ENCODE measurements at places on chromosomes 6 and 20.

GRCh38 chr20:57480444-57481160 lies 44.3 kb downstream of the CTCFL start:
- DNase-seq, result peak; percentile 31

DNA sequence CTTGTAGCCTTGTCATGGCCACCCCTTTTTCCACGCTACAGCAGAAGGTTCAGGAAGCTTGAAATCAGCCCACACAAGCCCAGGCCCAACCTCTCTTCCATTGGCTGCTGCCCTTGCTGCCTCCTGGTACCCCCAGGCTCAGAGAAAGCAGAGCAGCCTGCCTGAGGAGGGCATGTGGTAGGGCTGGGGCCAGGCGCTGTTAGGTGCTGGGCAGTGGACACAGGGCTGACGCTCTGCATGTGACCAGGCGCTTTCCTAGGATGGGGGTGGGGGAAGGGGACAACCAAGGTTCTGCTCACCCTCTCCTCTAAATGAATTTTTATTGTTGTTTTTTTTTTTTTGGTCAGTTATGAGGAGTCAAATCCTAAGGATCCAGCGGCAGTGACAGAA lies 36.3 kb upstream of the ID1 start:
- no peak for DNase-seq

DNA sequence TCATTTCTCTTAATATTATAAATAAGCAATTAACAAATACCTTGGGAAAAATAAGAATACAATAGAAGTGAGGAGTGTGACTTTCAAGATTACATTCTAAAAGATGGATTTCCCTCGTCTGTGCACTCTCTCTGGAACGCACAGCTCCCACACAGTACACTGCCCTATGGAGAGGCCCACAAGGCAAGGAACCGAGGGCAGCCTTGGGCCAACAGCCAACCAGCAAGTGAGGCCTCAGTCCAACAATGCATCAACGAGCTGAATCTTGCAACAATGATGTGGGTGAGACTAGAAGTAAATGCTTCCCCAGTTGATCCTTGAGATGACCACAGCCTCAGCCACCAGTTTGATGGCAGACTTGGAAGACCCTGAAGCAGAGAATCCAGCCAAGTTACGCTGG lies 34.5 kb upstream of the AVP start:
- no peak for DNase-seq

DNA sequence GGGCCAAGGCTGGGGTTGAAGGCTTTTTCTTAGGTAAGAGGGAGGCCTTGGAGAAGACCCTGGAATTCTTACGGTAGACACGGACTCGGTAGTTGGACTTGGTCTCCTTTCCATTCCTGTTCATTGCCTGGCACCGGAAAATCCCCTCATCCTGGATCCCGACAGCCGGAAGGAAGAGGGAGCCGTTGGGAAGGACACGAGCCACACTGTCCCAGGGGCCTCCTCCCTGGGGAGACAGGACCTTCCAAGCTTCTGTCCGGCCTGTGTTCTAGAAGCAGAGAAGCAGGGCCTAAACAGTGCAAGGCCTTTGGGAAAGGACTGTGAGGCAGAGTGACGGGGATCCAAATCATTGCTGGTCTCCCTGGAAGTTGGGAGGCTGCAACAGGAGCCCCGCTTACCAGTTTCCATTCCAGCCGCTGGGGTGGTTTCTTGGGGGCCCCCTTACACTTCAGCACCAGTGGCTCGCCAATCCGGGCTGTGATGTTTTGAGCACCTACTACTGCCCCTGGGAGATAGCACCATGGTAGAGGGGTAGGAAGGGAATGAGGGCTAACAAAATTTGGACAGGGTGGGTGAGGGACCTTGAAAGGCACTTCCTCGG lies 470 bp downstream of the AGER start:
- DNase-seq, result no peak

DNA sequence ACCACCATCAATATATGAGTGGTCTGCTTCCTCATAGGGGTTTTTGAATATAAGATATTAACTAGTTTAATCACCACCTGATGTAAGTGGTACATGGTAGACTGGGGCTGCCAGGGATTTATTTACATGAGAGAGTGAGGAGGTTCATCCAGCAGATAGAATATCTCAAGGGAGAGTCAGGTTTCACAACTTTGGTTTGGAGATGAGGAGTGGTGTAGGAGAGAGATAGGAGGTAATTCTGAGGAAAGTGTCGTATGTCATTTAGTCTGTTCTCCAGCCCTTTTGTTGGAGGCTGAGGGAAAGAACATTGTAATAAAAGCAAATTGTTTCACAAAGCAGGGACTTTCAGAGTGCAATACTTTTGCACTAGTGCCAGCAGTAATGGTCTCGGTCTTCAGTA lies 16.8 kb downstream of the L3MBTL3 start:
- no peak for DNase-seq

- DNase-seq, result no peak
Observed at GRCh38 chr6:134521116-134521501, 203.2 kb upstream of the SGK1 start.

DNA sequence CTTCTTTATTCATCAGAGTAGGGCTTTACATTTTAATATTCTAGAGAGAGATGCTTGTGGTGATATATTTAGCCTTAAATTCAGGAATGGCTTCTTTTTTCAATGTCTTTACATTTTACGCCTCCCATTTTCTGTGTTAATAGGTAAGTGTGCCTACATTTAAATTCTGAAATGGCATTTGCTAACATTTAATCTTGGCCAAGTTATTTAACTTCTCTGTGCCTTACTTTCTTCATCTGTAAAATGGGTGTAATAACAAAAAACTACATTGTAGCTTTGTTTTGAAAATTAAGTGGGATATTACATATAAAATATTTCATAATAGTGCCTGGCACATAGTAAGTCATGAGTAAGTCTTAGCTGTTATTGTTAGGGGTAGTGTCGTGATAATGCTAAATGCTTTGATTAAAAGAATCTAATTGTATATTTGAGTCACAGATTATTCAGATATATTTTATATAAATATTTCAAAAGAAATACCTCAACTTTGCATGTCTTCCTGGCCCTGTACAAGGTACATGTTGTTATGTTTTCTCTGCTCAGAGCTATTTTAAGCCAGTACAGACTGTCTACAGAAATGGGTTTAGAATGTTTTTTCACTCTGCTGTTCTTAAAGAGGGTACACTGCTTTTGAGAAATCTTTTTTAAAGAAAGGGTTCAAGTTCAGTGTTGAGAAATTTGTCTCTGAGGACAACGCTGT lies 18.8 kb downstream of the CARMIL1 start:
- DNase-seq, result no peak

DNA sequence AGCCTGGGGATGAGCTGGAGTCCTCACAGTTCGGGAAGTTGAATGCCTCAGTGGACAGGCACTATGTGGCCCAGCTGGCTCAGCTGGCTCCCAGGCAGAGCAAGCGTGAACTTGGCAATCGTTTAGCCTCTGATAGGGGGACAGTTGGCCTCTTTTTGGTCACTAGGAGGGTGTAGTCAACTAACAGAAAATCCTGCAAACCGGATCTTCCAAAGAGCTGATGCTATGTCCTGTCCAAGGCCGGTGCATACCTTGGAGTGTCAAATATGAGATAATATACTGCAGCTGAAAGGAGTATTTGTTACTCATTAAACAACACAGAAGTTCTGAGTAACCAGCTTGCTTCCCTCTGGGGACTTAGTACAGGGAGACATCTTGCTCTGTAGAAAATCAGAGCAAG lies 126.2 kb upstream of the EXOC2 start:
- no peak for DNase-seq

DNA sequence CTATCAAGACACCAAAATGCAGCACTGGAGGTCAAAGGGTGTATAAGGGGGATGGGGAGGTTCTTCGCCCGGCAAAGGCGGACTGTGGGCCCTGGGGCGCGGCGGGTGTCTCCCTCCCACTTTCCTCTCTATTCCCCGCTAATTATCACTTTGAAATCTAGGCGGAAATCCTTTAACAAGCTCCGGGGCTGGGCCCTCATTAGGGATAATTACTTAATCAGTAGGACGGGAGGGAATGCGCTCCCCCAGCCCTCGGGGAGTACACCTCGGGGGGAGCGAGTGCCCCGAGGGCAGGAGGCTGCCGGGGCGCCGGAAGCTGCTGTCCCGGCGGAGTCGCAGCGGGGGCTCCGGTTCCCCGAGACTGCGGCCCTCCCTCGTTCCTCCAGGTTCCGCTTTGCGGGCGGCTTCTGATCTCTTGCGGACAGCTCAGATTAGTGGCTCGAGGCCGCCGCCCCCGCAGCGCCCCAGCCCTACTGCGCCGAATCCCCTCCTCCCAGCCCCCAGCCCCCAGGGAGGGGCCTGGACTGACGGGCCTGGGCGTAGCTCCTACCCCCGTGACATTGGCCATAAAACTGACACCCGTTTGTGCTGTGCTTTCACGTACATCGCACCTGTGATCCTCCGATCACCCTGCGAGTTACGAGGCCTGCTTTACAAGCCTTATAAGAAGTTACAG lies 14.7 kb downstream of the MUCL3 start:
- peak; percentile 47 for DNase-seq

DNA sequence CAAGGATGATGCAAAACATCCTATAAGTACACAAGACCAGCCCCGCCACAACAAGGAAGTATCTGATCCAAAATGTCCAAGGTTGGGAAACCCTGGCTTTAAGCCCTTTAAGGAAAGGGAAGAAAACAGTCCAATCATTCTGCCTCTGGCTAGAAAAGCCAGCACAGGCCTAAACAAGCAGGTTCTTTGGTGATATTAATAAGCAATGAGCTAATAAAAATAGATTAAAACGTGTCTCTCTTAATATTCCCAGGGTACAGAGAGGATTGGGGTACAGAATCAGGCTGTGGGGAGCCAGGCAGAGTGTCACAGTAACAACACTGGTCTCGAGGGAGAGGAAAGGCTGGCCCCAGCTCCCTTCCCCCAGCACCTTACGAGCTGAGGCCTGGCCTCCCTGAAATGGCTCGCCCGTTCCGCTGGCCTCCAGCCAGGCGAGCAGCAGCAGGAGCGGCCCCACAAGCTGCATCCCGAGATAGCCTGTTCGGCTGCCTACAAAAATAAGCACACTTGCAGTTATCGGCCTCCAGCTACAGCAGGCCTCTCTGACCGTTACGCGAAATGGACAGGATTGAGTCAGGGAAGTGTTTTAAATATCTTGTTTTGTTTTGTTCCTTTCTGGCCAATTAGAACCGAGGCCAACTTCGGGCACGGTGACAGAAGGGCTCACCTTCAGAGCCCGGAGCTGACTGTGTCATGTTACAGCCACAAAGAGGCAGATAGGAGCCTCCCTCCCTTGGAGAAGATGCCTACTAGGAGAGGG lies 4.0 kb upstream of the ZMYND8 start:
- peak; percentile 69 for DNase-seq

DNA sequence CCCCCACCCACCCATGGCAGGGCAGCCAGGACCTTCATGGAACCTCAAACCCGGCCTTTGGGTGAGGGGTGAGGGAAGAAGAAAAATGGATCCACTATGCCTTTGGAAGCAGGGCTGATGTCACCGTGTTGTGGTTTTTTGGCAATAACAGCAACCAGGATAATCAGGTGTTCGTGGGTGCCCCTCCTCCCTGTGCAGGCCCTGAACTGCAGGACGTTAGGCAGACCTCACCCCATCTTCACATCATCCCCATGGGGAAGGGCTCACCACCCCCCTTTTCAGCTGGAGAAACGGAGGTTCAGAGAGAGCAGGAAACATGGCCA lies 3.6 kb downstream of the GABRR2 start:
- no peak for DNase-seq
